ENCODE measurements at places on chromosomes 12 and 14.

GRCh38 chr14:84891404-84891803 lies 638.5 kb upstream of the FLRT2 start:
- no peak for DNase-seq

GRCh38 chr14:52356025-52356424 lies 41.9 kb downstream of the PTGER2 start:
- peak; percentile 62 for DNase-seq

DNA sequence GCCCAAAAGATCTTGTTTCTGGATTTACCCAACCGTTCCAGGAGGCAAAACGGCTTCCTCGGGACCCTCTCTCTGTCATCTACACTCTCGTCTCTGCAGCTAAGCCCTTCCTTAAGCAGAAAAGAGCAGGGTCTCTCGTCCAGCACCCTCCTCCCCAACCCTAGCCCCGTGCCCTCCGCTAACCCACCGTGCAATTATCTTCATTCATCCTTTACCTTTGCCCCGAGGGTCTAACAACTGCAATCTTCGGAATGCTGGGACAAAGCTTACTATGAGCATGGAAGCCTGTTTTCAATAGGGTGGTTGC lies 276 bp upstream of the BMAL2 start:
- DNase-seq: no peak

GRCh38 chr12:106109168-106109910 lies 29.4 kb downstream of the NUAK1 start:
- no peak for DNase-seq

DNA sequence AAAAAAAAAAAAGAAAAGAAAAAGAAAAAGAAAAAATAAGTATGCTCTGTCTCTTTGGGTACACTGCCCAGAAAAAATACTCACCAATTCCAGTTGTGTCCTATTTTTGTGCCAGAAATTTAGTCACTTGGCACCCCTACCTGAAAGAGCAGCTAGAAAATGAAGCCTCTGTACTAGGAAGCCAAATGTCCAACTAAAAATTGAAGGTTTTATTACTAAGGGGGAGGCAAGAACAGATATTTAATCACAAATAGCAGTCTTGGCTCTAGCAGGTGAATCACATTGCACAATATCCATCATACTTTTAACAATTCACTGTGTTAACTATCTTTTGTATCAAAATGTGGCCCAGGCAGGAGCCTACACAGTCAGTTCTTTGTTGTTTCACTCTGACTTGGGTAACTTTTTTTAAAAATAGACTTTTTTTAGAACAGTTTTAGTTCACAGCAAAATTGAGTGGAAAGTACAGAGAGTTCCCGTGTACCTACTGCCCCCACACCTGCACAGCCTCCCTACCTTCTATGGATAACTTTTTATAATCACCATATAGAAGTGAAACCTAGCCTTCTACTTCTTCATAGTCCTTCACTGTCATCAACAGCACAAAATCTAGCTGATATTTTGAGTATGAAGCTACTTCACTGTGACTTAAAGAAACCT lies 87.1 kb upstream of the ATF7IP start:
- no peak for DNase-seq

GRCh38 chr14:33848706-33849454 lies 102.0 kb downstream of the EGLN3 start:
- DNase-seq: peak; percentile 87

DNA sequence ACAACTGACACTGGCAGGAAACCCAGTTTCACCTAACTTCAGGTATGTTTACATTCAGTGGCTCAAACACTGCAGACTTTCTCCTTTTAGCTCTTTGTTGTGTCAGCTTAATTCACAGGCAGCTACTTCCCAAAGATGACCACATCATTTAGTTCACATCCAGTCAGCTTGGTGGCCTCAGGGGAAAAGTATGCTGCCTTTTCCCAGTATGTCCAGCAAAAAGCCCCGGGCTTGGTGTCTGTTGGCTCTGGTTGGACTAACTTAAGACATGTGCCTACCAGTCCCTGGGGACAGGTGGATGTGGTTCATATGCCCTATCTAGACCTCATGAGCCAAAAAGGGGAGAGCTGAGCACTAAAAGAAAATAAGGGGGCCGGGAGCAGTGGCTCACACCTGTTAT lies 56.4 kb downstream of the GOLGA5 start:
- DNase-seq: peak; percentile 18

DNA sequence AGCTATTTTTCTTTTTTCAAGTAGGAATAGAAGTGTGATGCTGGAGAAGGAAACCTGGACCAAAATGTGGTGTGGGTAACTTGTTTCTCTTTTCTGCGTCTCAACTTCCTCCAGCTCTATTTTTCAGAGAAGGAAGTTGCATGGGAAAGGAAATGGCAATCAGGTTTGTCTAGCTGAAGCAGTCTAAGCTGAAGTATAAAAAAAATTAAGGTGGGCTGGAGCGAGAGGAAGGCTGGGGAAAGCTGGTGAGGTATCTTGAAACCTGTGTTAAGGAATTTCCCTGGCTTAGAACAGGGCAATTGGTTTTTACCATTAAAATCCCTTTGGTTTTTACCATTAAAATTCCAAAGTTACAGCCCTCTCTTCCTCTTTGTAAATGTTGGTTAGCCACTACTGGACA lies 34.2 kb upstream of the NINJ2 start:
- DNase-seq: no peak

DNA sequence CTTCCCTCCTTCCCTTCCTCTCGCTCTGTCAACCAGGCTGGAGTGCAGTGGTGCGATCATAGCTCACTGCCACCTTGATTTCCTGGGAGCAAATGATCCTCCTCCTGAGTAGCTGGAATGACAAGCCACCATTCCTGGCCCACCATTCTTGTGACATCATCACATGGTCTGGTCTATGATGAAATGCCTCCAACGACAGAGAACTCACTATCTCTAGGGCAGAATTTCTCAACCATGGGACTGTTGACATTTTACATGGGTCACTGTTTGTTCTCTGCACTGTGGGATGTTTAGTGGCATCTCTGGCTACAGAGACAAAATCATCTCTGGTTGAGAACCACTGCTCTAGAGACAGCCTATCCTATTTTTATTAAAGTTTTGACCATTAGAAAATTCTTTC lies 9.7 kb downstream of the VRK1 start:
- DNase-seq: no peak

DNA sequence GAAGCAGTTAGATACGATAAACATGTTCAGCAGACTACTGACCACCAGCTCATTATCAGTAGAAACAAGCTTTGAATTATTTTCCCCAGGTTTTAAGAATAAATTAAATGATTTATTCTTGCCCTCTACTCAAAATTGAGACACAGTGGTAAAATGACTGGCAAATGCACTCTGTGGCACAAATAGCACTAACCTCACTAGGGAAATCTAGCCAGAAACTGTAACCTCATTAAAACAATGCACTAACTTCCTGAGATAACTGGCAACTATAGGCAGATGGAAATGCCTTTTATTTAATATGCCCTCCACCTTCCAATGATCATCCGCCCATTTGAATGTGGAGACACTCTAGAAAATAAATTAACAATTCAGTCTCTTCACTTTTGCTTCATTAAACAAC lies 33.2 kb downstream of the CPNE8 start:
- no peak for DNase-seq

DNA sequence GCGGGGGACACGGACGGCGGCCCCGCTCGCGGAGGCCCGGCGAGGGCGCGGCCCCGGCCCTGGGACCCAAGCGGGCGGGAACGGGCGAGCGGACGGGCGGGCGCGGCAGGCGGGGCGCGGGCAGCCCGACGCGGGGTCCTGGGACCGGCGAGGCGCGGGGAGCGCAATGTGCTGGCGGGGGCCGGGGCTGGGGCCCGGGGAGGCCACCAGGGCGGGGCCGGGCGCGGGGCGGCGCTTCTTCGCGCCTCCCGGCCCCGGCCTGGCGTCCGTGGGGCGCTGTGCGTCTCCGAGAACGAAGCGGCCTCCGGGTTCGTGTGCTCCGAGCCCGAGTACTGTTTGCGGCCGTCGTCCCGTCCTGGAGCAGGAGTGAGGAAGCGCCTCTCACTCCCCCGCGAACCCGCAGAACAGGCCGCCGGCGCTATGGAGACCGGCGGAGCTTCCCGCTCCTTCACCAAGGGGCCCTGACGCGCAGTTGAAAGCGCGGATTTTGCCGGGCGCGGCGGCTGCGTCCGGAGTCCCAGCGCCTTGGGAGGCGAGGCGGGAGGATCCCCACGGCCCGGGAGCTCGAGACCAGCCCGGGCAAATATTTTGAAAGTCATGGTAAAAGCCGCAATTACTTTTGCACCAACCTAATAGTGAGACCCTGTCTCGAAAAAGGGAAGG lies 420 bp upstream of the ANKLE2 start:
- peak; percentile 84 for DNase-seq

Data from M059J (cell line).